ENCODE measurements at places on chromosomes 16 and 17.

- no peak for DNase-seq
Measured at GRCh38 chr17:32298298-32298697, 32.7 kb downstream of the RHBDL3 start.

DNA sequence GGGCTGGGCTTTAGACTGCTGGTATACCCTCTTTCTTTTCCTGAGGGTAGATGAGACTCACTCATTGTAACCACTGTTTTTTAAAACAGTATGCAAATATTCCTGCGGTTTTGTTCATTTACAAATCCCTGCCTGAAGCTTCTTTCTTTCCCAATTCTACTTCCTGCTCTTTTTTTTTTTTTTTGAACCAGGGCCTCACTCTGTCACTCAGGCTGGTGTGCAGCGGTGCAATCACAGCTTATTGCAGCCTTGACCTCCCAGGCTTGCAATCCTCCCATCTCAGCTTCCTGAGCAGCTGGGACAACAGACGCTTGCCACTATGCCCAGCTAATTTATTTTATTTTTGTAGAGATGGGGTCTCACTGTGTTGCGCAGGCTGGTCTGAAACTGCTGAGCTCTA is 8.0 kb upstream of the SULT1A1 start:
- no peak for DNase-seq

GRCh38 chr16:63461248-63461841 is 1425.1 kb upstream of the CDH8 start:
- no peak for DNase-seq

GRCh38 chr17:81184555-81184954 is 18.5 kb upstream of the AATK start:
- DNase-seq: no peak

DNA sequence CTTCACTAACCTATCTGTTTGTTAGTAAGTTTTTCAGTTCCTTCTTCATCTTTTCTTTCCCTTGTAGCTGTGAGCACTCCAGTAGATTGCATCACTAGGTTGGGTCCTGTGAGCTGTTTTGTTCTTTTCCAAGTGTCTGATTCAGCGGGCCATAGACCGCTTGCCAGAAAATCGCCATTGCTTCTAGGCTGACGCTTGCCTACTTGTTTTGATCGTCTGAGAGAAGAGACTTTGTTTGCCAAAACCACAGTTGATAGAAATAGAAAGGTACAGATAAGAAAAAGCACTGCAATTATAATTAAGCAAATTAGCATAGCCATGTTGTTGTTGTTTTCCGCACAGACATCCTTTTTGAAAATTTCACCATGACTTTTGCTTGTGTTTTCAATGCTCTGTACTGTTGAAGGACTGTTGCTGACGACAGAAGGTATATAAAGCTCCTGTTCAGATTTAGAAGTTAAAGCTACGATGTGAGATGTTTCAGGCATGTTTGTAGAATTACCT is 3.1 kb downstream of the EVI2A start:
- DNase-seq: no peak

- peak; percentile 35 for DNase-seq
Measured at GRCh38 chr16:16127469-16128116, 95.7 kb downstream of the ABCC6 start.

GRCh38 chr16:28504707-28505404 is 1.8 kb downstream of the IL27 start:
- no peak for DNase-seq

GRCh38 chr17:14094676-14095601 is 25.6 kb downstream of the COX10 start:
- DNase-seq: no peak

DNA sequence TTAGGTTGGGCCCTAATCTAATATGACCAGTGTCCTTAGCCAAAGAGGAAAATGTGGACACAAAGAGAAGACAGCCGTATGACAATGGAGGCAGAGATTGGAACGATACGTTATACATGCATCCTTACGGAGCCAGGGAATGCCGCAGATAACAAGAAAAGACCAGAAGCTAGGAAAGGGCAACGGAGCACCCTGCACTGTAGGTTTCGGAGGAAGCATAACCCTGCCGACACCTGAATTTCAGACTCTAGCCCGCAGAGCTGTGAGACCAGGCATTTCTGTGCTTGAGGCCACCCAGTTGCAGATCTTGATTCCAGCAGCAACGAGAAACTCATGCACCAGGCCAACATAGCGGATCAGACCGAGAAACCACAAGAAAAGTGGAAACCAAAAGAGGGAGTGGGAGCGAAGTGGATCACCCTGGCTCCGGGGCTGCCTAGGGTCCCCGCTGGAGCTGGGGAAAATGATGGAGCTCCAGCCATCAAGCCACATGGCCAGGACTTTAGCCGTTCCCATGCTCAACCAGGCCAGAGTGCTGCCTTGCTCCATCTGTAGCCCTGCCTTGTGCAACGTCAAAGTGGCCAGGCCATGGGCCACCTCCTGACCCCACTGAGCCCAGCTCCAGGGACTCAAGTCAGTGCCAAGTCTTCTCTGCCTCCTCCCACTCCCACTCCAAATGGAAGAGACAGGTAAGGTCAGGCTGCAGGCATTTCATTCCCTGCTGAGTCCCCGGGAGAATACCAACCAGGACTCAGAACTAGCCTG is 51.7 kb upstream of the RPL38 start:
- DNase-seq: no peak

DNA sequence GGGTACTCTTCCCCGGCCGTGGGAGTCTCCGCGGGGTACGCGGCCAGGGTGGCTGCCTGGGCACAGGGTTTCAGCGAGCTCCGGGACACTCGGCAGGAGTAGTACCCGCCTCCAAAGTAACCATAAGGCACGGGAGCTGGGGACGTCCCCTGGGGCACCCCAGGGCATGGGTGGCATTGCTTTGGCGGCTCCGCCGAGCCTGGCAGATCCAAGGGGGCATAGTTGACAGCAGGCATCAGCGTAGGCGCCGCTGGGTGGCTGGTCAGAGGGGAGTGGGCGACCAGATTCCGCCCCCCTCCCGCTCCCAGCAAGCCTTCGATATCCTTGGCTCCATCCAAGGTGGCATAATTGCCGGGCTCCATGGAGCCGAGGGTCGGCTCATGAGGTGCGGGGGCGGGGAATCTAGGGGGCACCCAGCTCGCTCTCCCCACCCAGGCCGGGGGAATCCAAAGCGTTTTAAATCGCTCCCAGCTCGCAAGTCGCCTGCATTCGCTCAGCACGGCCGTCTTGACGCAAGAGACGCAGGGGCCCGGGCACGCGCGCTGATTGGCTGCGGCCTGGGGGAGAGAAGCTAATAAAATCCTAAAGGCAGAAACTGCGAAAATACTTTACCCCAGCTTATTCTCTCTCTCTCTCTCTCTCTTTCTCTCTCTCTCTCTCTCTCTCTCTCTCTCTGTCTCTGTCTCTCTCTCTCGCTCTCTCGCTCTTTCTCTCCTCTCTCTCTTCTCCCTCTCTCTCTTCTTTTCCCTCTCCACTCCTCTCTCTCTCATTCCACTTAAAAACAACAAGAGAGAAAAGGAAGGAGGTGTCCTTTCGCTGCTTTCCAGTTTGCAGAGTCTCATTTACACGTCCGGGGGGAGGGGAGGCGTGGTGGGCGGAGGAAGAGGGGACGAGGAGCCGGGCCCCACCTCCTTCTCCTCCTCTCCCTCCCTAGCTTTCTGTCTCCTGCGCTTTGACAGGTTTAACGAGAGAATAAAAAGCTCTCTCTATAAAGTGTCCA is at the start of gene HOXB13:
TSS of gene HOXB13 (minus strand) at position 519 of the 1,000 bp plus-strand sequence. CDS start at position 362, 157 bp downstream.
- DNase-seq: no peak

DNA sequence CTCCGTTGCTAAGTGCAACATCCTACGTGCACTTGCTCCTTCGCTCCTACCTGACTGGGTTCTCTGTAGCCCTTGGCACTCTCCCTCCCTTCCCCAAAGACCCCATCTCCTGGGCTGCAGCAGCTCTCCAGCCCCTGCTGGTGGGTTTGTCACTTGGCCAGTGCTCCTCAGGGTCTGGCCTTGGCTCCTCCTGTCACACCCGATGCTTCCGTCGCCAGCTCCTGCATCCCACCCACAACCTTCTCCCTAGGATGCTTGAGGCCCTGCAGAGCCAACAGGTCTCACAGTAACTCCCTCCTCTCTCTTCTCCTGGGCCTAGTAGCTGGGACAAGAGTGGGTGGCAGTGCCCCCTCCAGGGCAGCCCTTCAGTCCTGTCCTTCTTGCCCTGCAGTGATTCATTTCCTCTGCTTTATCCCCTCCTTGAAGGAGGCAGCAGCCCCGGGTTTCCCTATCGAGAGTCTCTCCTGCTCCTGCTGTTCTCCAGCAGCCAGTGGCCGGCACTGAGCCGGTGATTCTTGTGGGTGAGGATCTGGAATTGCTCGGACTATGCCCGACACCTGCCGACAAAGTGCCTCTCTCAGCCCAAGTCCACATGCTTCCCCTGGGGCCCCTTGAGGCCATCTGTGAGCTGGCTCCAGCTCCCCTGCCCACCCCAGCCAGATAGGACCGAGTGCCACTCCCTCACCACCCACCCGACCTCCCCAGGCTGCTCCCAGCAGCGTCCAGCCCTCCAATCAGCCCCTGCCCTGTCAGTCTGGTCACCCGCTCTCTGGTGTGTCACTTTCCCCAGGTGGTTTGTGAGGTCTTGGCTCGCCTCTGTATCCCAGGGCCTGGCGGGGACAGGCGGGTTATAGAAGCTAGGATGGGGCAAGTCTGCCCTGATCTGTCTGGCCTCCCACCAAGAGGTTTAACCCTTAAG is 3.8 kb downstream of the LITAFD start:
- no peak for DNase-seq

GRCh38 chr17:44217738-44218343 is 1.6 kb downstream of the UBTF start:
- no peak for DNase-seq

GRCh38 chr16:49833085-49833484 is 22.8 kb downstream of the ZNF423 start:
- DNase-seq: no peak

GRCh38 chr17:16440901-16441629 is 25.7 kb downstream of the TRPV2 start:
- DNase-seq: no peak

DNA sequence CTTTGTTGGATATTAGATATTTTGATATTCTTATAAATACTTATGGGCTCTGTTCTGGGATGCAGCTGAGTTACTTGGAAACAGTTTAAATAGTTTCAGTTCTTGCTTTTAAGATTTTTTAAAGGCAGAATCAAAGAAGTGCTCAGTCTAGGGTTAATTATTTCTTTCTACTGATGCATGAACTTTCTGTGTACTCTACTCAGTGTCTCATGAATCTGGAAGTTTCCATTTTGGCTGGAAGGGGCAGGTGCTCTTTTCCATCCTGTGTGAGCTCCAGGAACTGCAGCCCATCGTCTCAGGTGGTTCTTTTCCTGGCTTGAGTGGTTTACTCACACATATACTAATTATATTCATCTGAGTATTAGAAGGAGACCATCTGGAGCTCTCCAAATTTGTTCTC is 61.1 kb upstream of the CPHXL start:
- DNase-seq: no peak

DNA sequence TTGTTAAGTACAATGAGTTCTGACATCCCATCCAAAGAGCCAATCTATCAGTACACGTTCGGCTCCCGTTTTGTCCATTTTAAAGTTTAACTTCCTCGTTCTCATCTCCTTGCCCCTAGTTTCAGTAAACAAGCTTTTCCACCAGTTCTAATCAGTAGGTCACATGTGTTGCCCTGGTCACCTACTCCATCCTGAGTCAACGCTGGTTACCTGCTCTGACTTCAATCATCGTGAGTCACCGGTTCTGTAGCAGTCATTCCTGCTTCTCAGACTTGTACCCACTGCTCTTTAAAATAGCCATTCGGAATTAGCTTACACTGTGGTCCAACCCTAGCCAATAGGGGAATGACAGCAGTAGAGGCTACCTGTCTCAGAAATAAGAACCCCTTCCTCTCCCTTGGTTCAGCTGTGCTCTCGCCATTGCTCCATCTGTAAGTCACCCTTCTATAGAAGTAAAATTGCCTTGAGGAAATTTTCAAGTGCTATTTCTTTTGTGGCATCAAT is 191.0 kb downstream of the CPPED1 start:
- no peak for DNase-seq

GRCh38 chr17:45577571-45578279 is 87.2 kb upstream of the PLEKHM1 start:
- DNase-seq: no peak

GRCh38 chr16:46859719-46860152 is 24.4 kb upstream of the GPT2 start:
- no peak for DNase-seq

- DNase-seq: no peak
Measured at GRCh38 chr16:35182043-35182677, 1722.7 kb downstream of the TP53TG3F start.

DNA sequence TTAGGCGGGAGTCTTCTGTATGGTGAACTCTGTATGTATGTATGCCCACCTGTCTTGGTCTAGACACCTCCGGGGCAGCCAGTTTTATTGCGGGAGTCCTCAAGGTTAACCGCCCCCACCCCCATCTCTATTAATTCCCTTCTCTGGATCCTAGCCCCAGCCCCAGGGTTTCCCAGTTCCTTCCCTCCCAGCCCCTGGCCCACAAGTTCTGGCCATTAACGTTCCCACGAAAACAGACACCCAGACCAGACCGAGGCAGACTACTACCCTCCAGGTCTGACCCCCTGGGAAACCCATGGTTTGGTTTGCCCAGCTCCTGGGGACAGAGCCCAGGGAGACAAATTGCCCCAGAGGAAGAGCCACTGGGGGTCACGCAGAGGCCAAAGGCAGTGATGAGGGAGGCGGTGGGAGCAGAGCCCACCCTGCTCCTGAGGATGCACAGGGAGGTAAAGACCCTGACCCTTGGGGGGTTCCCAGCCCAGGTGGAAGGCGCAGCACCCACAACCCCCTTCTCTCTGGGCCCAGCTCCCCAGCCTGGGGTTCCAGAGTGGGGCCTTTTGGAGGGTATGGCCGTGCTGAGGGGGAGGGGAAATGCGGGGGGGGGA is 8.5 kb downstream of the TBKBP1 start:
- no peak for DNase-seq

GRCh38 chr16:80006241-80007215 is 406.0 kb upstream of the MAF start:
- DNase-seq: no peak

GRCh38 chr17:2926019-2926650 is 129.9 kb downstream of the RAP1GAP2 start:
- no peak for DNase-seq

GRCh38 chr17:60585887-60586286 is 14.1 kb upstream of the PPM1D start:
- no peak for DNase-seq

Data from stimulated activated CD4-positive, alpha-beta T cell treated with anti-CD3 and anti-CD28 coated beads, Interleukin-1b, Interleukin-23, amount 100 ng/mL, for 1 hour (primary cell).